Stimulated activated CD8-positive, alpha-beta memory T cell treated with anti-CD3 and anti-CD28 coated beads, Interleukin-2, amount 100 ng/mL, for 1 hour (primary cell): ENCODE measurements at places on chromosomes 12 and 14.

DNA sequence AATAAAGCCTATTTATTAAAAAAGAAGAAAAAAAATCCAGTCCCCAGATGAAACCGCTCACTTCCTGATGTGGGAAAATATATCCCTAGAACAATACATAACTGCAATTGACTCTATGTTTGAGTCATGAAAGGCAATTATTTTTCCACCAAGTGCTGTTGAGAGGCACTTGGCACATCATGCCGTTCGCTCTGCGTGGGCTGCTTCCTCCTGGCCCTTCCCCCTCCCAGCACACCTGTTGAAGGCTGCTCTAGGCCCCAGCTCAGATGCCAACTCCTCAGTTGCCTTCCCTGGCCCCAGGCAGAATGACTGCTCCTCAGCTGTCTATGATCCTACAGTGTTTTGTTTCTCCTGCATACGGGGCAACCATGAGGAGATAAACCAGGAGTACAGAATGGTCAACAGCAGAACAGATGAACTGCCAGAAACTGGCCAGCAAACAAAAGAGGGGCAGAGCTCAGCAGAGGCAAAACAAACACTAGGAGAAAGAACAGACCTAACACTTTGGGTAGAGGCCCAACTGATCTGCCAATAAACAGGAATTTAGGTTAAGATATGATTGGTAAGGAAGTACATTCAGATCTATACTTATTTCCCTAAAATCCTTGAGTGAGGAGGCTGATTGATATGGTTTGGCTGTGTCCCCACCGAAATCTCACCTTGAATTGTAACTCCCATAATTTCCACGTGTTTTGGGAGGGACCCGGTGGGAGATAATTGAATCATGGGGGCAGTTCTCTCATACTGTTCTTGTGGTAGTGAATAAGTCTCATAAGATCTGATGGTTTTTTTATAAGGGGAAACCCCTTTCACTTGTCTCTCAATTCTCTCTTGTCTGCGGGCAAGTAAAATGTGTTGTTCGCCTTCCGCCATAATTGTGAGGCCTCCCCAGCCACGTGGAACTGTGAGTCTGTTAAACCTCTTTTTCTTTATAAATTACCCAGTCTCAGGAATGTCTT lies 58.6 kb downstream of the SLC38A1 start:
- no peak for DNase-seq

DNA sequence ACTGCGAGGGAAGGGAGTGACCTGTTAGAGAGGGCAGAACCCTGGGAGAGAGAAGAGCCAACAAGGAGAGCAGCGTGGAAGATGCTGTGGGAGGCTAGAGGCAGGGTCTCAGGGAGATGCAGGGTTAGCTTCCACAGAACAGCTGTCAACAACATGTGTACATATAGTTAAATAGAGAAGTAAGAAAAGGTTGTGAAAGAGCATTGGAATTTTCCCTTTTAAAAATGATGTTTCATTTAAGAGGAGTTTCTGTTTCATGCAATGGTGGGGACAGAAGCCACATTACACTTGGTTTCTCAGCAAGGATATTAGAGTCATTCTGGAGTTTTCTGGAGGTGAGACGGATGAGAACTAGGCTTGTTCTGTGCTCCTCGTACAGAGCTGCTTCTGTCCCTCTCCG lies 23.8 kb upstream of the TBC1D30 start:
- DNase-seq, result no peak

DNA sequence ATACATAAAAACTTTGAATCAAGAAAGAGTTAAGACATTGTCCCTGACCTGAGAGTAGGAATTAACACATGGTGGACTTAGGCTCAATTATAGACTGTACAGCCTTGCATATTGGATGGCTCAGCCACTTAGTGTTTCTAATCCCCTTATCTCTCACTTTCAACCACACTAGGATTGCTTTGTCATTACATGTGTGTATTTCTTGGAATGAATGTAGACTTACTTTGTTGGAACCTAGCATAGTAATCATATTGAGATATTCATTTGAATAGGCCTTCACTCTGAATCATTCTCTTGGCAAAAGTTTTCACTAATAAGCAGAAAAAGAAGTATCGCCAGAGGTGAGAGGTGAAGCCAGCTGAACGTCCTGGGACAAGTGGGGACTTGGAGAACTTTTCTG lies 1973.9 kb upstream of the FLRT2 start:
- DNase-seq, result no peak

GRCh38 chr12:74922117-74922516 lies 287.5 kb downstream of the KCNC2 start:
- no peak for DNase-seq
